ENCODE measurements at places on chromosomes 5 and 9.

DNA sequence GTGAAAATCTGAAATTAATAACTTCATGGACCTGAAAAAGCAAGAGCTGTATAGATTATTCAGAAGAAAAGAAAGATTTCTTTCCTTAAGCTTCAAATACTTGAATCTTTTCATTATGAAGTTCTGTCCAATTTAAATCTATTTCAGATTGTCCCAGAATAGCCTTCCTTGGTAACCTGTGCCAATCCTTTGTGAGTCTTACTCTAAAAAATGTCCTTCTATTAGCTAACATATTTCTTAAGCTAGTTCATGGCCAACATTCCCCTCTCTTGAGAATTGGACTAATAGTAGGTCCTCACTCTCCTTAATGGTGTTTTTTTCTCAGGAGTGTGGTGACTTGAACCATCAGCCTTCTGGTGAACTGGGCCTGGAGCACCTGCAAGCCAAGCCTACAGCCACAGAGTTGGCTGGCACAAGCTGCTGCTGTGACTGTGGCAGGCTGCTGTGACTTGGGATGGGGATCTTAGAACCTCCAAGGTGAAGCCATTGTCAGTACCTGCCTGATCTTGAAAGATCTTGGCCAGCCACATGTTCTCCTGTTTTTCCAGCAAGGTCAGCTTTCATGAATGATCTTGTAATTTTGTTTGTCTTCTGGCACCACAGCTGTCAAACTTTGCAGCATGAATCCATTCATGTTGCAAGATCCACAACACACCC, 262.6 kb upstream of the MAP3K1 start:
- no peak for DNase-seq

DNA sequence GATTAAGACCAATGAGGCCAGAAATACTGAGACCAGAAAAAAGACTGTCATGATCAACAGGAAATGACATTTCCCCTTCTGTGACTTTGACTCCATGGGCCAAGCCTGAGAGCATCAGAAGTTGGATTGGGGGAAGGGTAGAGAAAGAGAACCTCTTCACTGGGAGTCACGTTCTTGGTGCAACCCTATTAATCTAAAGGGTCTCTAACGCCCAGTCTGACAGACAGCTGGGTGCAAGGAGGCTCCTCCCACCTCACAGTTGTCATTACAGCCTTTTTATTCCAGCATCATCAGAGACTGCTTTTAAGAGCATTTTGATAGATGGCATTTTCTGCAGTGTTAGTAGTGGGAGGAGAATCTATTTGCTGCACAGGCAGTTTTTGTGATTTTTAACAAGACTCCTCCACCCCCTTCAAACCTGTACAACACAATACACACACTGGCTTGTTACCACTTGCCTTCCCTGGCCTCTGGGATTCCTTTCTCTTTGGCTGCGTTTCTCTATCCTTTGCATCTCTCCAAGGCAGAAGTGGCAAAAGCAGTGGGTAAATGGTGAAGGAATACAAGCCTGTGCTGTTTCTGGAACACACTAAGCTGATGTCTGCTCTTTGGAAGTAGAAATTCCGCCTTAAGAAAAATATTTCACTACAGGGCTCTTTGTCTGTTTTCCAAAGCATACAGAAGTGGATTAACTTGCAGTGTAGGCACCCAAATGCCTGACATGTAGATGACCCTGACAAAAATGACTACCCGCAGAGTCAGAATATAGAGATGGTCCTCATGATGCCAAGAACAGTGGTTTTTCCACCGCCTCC, 310.4 kb upstream of the ZNF608 start:
- peak; percentile 58 for DNase-seq

GRCh38 chr5:66406761-66407336, 189.3 kb upstream of the MAST4 start:
- DNase-seq = peak; percentile 99

GRCh38 chr5:119897537-119898370, 268.4 kb downstream of the FAM170A start:
- DNase-seq = peak; percentile 23

DNA sequence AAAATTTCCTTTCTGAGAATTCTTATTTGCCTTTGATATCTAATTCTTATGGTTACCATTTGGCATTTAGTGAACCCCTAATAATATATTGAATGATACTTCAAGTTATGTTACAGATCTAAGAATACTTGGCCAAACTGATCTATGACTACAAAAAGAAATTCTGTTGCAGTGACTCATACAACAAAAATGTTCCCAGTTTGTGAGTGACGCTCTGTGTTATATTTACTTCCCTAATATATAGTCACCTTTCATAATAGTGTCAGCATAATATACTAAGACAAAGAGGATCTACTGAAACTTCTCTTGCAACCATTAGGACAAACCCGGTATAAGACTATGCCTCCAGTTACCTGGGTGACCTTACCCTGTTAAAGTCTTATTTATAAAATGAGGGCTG, 216.9 kb upstream of the TLX3 start:
- no peak for DNase-seq

DNA sequence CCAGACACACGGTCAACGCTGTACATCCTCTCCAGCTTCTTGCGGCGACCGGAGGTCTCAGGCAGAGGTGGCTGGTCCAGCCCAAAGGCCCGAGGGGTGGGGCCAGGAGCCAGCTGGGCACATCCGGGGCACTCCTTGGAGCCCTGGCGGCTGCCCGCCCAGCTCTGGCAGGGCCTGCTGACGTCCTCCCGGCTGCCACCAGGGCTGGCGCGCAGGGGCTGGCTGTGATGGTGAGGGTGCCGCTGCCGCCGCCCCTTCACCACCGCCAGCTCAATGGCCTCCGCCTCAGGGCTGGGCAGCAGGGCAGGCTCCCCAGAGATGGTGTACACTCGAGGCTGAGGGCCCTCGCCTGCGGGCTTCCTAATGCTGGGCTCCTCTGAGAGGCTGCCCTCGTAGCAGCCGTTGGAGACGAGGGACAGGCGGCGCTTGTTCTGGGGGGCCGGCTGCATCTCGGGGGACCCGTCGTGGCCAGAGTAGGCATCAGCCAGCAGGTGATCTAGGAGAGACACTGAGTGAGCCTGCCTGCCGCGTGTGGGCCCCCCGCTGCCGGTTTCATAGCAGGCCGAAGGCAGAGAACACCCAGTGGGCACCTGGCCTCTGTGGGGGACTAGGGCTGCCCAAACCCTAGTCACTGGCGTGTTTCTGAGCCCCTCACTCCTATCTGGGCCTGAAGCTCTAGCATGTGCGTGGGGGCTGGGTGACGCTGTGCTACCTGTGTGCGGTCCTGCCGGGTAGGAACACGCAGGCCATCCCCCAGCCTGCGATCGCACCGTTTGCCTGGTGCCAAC, 1.5 kb downstream of the NSMF start:
- DNase-seq = no peak

GRCh38 chr5:106306313-106307028, 1364.3 kb downstream of the EFNA5 start:
- no peak for DNase-seq

DNA sequence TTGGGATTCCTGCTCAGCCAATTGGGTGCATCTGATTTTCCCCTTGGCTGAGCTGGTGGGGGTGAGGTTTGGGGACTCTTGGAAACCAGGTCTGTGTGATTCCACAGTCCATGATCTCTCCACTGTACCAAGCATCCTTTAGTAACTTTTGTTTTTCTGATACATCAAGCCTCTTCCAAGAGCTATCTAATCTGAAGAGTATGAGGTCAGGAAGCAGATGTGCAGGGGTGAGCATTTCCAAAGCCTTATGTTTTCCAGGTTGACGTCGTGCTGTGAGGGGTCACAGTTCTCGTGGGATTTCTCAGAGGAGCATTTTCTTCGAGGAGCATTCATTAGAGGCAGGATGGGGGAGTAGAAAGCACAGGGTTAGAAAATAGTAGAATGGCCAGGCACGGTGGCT, 95.3 kb downstream of the KLF4 start:
- DNase-seq = no peak

DNA sequence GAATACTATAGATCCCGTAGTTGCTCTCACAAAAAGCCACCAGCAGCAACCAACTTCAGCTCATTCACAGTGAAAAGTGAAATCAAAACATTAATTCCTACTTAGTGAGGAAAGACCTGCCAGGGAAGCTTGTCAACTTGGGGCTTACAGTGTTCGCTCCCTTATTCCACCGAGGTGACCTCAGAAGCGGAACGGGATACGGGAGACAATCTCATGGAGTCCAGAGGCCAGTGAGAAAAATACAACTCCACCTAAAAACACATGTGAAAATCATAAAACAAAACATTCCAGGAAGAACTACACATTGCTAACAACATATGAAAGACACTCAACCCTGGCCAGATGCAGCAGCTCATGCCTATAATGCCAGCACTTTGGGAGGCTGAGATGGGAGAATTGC, 11.6 kb downstream of the EPB41L4B start:
- no peak for DNase-seq

DNA sequence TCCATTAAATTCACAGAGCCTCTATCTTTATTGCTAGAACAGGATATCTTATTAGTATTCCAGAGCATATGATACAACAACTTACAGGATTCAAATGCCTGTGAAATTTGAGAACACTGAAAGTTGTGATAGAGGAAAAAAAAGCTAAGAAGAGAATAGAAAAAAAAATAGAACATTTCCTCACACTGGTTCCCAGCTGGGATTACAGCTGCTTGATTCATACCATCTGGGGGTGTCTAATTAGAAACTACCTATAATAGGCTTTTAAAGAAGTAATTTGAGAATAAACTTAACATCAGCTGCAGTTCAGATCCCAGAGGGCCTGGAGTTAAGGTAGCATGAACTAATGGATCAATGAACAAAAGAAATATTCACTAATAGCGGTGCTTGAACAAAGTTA, 922.0 kb downstream of the CDH12 start:
- DNase-seq = peak; percentile 96

- peak; percentile 68 for DNase-seq
Measured at GRCh38 chr5:19488786-19489185, 499.2 kb downstream of the CDH18 start.

DNA sequence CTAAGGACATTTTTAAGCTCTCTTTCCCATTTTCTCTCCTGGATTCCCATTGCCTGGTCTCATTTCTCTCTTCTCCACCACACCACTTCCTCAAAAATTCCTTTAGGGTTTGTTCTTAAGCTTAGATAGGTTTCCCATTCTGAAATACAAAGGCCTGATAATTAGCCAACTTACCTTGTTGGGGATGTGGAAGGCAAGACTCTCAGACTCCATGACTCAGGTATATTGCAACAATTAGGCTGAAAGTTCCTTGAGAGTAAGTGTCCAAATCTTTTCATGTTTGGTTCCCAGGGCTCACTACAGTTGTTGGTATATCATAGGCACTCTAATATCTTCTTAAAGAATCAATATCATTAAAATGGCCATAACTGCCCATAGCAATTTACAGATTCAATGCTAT, 43.6 kb downstream of the FXN start:
- no peak for DNase-seq

GRCh38 chr5:156174225-156174624, 152.7 kb upstream of the SGCD start:
- peak; percentile 32 for DNase-seq
